Adrenal gland (tissue), 19 donors: ENCODE measurements at places on chromosomes 6 and 20.

DNA sequence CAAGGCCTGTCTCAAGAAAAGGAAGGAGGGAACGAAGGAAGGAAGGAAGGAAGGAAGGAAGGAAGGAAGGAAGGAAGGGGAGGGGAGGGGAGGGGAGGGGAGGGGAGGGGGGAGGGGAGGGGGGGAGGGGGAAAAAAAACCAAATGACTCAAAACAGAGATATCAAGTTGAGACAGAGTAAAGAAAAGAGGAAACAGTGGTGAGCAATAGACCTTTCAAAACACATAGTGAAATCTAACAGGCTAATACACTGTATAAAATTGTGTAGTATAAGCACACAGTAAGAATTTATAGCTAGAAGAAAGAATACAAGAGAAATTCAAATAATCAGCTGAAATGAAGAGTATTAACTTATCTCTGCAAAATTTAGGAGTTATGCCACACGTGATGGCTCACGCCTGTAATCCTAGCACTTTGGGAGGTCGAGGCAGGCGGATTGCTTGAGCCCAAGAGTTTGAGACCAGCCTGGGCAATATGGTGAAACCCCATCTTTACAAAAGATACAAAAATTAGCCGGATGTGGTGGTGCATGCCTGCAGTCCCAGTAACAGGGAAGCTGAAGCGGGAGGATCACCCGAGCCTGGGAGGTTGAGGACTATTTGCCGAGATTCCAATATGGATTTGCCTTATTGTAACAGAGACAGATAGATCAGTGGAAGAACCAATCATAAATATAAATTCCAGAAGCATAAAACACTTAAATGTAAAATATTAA lies 123.2 kb downstream of the PRND start:
- DNase-seq: no peak

DNA sequence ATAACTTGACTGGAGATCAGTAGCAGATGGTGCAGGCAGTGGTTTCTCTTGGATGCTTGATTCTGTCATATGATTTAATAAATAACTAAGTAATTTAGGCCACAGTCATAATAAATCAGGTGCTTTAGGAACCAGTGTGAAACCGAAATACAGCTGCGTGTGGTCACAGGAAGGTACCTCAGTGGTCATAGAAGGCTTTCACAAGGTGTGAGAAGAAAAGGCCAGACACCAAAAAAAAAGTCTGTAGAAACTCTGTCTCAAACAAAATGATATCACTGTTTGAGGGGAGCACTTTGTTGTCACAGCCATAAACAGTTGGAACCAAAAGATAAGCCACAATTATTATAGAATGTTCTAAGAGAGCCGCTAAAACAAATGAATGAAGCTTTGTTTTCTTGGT lies 56.5 kb downstream of the ARMC2 start:
- DNase-seq: no peak

GRCh38 chr6:44730771-44731391 lies 343.4 kb downstream of the CDC5L start:
- DNase-seq: no peak

- DNase-seq: no peak
These were observed 22.4 kb upstream of the CALHM6 start for GRCh38 chr6:116438590-116439448.

- peak; percentile 81 for DNase-seq
These were observed 76.2 kb downstream of the FAM229B start for GRCh38 chr6:112163295-112164257.
